CD4-positive, alpha-beta T cell treated with Interleukin-12 subunit alpha and Interleukin-12 subunit beta, for 1 hour (primary cell): ENCODE measurements at places on chromosomes 13 and 19.

- no peak for DNase-seq
Measured at GRCh38 chr19:40155749-40156265, 35.4 kb upstream of the MAP3K10 start.

DNA sequence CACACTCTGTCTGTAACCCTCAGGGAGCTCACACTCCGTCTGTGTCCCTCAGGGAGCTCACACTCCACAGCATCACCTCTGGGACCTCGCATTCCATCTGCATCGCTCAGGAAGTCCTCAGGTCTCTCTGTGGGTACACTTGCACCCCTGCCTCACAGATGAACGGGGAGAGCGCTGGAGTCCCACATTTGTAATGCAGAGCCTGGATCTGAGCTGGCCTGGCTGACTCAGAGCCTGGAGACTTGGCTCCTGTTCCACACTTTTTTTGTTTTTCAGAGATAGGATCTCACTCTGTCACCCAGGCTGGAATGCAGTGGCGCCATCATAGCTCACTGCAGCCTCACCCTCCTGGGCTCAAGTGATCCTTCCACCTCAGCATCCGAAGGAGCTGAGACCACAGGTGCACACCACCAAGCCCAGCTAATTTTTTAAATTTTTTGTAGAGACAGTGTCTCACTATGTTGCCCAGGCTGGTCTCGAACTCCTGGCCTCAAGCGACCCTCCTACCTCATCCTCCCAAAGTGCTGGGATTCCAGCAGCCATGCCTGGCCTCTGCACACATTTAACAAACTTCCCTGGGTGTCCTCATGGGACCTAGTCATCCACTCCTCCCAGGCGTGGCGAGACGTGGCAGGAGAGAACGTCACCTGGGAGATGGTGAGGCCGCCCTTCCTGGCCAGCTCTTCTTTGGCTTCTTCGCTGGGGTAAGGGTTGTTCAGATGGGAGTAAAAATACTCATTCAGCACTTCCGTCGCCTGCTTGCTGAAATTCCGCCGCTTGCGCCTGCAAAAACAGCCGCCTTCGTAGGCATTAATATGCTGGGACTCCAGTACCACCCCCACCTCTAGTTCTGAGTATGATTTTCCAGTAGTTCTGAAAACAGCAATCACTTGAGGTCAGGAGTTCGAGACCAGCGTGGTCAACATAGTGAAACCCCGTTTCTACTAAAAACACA is 31.0 kb downstream of the CILP2 start:
- no peak for DNase-seq

GRCh38 chr13:72677431-72677830 is 50.0 kb downstream of the MZT1 start:
- DNase-seq: no peak

- DNase-seq: no peak
Measured at GRCh38 chr19:35619290-35619923, 6.9 kb downstream of the HAUS5 start.

GRCh38 chr19:4576016-4576933 is 16.8 kb upstream of the SEMA6B start:
- DNase-seq: peak; percentile 62

- peak; percentile 45 for DNase-seq
Measured at GRCh38 chr19:53878776-53879139, 3.2 kb upstream of the PRKCG start.

GRCh38 chr19:54297759-54298305 is 15.1 kb downstream of the LILRA5 start:
- no peak for DNase-seq

DNA sequence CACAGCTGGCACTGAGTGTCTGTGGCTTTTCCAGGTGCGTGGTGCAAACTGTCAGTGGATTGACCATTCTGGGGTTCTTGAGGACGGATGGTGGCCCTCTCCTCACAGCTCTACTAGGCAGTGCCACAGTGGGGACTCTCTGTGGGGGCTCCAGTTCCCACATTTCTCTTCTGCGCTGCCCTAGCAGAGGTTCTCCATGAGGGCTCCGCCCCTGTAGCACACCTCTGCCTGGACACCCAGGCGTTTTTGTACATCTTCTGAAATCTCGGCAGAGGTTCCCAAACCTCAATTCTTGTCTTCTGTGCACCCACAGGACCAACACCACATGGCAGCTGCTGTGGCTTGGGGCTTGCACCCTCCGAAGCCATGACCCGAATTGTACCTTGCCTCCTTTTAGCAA is 9.2 kb downstream of the ZNF627 start:
- no peak for DNase-seq

- no peak for DNase-seq
Measured at GRCh38 chr19:2254064-2254872, 1.9 kb downstream of the JSRP1 start.

- DNase-seq: peak; percentile 27
Measured at GRCh38 chr13:45807520-45808099, 43.9 kb downstream of the SIAH3 start.

GRCh38 chr19:41351339-41352245 is 2.1 kb downstream of the TGFB1 start:
- DNase-seq: peak; percentile 89

GRCh38 chr19:1082165-1082927 is 12.8 kb downstream of the POLR2E start:
- DNase-seq: peak; percentile 90

DNA sequence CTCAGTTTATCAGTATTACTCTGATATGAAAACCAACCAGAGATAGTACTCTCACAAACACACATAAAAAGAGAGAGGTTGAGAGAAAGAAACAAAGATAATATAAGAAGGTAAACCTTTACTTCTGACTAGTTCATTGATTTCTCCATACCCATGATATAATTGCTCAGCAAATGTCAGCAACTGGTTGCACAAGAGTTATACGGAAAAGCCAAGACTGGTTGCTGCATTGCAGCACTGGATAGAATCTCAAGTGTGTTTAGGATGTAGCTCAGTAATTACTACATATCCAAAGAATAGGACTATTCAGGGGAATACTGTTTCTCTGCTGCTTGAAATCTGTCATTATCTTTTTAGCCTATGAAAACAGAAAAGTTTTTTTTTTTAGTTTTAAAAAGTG is 1332.8 kb downstream of the OLFM4 start:
- no peak for DNase-seq
